GM12891 (cell line): ENCODE measurements at places on chromosomes 11 and 22.

DNA sequence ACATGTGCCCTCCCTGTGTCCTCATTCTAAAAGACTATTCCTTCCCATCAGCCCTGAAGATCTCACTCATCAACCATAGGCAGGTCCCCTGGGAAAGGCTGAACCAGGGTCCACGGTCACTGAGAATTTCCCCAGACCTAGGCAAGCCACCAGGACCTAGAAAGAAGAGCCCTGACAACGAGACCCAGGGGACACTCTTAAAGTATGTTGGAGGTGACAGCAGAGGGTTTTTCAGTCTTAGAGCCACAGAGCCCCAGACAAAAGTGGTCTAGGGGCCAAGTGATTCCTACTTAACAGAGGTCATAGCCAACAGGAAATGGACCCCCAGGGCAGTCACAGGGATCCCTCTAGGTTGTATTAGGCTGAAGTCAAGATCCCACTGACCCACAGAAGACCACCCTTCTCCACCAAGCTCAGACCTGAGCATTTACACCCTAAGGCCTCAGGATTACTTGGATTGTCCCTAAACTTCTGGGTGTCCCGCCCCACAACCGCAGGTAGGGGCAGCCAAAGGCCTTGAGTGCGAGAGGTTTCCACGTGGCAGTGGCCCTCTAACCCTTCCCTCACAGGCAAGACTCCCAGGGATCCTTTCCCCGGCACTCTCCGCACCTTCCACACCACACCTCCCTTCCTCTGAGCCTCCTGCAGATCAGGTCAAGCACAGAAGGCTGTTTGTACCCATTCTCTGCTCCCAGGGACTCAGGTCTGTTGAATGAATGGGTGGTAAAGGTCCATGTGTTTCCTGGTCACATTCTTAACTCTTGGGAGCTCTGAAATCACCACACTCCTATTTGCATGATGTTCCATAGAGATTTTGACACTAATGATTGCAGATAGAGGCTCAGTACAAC lies 12.3 kb downstream of the POU2AF1 start:
- DNase-seq = no peak

DNA sequence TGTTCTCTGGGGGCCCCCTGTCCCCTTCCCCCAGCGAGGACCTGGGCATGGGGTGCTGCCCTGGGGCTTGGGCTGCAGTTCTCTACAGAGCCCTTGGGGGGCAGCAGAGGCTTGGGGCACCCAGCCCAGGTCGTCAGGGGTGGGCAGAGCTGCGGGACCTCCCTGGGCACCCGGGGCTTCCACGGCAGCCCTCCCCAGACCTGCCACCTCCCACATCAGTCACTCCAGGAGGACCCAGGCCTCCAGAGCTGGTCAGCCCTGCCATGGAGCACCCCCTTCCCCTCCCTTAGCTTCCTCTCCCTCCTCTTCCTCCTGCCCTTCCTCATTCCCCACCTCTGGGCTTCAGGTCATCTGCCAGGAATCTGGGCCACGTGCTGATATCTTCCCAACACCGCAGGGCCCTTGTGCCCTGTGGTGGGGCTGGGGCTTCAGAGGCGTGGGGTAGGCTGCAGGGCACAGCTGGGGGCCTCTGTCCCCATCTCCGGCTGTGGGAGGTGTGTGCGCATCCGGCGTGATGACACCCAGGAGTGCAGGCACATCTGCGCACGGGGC lies 5.8 kb downstream of the TSPAN4 start:
- peak; percentile 94 for DNase-seq

GRCh38 chr11:65896034-65896999 lies 3.9 kb downstream of the FOSL1 start:
- no peak for DNase-seq

- DNase-seq = no peak
Measured at GRCh38 chr11:85930879-85931366, 75.7 kb downstream of the CCDC83 start.

DNA sequence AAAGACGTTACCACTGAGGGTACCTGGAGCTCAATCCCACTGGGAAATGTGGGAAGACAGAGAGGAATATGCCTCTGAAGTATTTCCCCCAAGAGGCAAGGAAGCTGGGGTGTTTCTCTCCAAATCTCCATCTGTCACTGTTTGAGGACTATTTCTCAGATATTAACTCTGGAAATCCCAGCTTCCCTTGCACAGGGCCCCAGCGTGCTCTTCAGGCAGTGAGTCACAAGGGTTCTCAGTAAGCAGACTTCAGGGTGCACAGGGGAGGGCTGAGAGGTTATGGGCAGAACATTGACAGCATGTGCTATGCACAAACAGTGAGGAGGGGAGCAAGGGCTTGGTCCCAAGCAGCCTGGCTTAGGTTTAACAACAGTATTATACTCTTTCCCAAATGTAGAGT lies 60.9 kb upstream of the EED start:
- DNase-seq = no peak

DNA sequence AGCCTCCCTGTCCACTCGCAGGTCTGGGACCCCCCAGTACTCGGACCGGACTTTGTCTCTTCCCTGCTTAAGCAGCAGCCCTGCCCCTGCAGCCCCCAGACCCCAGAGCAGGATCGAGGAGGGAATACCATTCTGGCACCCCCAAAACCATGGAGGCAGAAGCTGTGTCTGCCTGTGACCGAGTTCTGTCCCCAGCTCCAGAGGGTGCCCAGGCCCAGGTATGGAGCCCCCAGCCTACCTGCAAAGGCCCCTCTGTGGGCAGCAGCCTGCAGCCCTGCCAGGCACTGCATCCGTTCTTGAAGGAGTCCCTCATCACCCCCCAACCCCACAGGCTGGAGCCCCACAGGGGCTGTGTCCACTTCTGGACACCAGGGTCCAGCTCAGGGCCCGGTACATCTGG lies 163.8 kb downstream of the BRD1 start:
- DNase-seq = no peak

- DNase-seq = no peak
Measured at GRCh38 chr11:47532597-47533213, 20.2 kb downstream of the CELF1 start.

DNA sequence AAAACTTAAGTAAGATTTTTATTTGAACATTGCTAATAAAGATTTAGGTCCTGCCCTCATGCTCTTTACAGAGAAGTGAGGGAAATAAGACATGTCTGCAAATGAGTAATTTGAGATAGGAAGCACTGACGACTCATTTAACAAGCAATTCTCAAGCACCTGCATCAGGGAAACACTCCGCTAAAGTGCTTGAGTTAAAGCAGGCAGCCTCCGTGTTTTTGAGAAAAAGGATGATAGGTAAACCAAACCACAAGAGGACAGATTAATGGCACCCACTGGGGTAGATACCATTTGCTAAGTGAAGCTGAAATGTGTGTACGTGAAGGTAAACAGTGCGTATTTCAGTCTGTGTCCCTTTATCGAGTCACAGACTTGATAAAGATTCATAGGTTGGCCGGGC lies 184.6 kb upstream of the CARD18 start:
- DNase-seq = no peak

GRCh38 chr11:67695606-67696005 lies 21.2 kb upstream of the ALDH3B2 start:
- DNase-seq = no peak

GRCh38 chr11:123143921-123144320 lies 51.1 kb downstream of the CLMP start:
- no peak for DNase-seq

- DNase-seq = no peak
Measured at GRCh38 chr11:8333376-8333775, 69.7 kb upstream of the LMO1 start.

DNA sequence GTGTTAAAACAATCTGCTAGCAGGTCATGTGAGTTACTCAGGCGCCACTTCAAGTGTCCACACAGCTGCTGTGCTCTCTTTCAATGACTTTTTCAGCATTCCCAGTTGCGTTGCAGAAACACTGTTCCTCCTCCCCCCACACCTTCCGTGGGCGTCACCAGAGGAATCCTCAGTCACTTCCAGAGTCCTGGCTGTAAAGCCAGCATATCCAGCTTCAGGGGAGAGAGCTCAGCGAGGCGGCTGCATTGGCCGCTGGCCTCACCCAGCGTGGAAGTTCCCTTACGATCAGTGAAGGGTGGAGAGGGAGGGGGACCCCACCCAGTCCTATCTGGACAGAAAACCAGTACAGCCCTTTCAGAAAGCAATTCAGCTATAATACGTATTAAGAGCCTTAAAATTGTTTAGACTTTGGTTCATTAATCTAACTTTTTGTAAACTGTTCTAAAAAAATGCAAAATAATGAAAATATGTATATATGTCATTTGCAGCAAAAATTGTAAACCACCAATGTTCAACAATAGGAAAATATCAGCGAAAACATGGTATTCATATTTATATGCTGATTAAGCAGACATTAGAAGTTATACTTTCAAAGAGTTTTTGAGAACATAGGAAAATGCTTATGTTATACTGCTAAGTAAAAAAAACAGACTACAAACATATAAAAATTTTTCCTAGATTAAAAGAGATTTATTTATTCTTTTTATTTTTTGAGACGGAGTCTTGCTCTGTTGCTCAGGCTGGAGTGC lies 2.8 kb upstream of the ANO9 start:
- DNase-seq = no peak

- no peak for DNase-seq
Measured at GRCh38 chr11:124644426-124645280, 22.0 kb downstream of the TBRG1 start.

- no peak for DNase-seq
Measured at GRCh38 chr22:27881421-27881820, 37.6 kb downstream of the PITPNB start.

- no peak for DNase-seq
Measured at GRCh38 chr11:9092072-9092471, 673 bp upstream of the SCUBE2 start.

GRCh38 chr11:122765487-122766131 lies 72.7 kb upstream of the CRTAM start:
- no peak for DNase-seq

- peak; percentile 98 for DNase-seq
Measured at GRCh38 chr11:64878494-64879243, at the start of gene EHD1. TSS of gene EHD1 (minus strand) at chr11:64878621. CDS start at chr11:64878464, 157 bp downstream.

GRCh38 chr22:29166180-29166579 lies 39.5 kb upstream of the EMID1 start:
- DNase-seq = no peak

DNA sequence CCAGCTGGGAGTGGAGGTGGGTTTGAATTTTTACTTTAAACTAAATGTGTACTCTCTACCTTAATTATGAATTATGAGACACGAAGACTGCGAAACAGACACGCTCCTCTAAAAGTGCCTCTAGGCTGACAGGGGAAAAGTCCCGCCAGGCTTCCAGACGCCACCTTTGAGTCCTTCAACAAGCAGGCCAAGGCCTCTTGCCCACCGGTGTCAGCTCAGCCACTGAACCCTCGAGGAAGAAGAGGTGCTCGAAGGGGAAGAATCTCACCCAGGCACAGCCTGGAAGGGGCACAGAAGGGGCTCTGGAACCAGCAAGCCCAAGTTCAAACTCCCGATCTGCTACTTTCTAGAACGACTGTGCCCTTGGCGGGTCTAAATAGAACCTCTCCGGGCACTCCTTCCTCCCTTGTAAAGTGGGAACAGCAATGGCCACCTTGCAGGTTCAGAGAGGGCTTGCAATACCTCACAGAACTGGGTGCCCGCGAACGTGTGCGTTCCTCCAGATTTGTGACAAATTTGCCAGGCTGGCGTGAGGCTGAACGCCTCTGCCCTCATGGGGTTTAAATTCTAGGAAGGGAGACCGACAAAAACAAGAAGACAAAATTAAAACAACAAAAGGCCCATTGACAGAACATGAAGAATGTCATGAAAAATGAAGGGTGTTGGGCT lies 158.5 kb upstream of the GRK3 start:
- no peak for DNase-seq

DNA sequence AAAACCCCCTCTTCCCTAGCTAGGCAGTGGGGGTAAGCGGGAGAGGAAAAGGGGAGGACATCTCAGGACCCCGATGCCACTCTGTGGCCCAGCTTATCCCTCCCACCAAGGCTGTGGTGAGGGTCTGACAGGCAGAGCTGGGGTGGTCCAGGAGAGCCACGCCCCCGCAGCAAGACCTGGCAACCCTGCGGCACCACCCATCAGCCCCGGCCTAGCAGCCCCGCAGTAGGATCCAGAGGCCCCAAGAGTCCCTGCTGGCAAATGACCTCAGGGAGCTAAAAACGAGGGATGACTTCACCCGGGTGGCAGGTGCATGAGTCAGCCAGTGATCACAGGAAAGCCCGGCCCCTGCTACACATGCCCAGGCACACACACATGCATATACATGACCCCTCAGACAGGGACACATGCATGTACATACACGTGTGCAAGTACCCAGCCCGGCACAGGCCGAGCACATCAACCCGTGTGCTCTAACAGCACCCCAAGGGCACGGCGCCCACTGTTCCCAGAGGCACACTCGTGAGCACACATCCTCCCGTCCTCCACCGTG lies 32.3 kb downstream of the ARVCF start:
- no peak for DNase-seq

- no peak for DNase-seq
Measured at GRCh38 chr11:133669371-133670053, 137.2 kb upstream of the OPCML start.

DNA sequence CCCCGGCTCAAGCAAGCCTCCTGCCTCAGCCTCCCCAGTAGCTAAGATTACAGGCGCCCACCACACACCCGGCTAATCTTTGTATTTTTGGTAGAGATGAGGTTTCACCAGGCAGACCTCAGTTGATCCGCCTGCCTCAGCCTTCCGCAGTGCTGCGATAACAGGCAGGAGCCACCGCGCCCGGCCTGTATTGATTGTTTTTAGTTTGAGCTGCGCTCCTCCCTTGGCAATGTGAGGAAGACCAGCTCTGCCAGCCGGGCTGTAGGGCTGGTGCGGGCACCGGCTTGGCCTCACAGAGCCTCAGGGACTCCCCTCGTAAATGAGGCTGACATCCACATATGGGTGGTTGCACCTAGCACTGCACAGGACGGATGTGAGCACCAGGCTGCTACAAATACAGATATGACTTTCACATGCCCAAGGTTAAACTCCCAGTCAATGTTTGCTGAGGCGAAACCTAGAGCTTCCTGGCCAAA lies 7.5 kb upstream of the SLC2A11 start:
- no peak for DNase-seq

DNA sequence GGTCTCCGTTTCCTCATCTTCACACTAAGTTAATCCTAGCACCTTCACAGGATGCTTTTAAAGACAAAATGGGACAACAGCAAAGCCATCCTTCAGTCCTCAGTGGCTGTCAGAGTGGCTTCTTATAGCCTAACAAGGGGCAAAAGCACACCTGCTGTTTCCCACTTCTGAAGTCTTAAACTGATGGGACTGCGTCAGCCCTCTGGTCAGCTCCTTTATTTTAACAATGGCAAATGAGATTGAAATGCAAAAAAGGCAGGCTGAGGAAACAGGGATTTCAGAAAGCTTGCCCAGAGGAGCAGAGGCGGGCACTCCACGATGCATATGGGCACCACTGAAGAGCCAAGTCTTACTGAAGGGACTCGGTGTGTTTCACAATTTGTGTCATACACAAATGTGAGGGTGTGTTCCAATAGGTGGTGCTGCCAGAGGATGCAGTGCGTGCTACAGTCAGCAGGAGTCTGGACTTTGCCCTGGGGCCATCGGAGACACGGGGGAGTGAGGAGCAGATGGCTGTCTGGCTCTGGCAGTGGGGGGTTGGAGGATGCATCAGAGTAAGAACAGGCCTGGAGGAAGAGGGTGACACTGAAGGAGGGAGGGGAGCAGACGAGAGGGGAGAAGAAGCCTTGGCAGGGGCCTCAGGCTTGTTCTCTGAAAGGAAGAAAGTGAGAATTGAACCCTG lies 47.3 kb downstream of the TENM4 start:
- no peak for DNase-seq

GRCh38 chr11:69337211-69337721 lies 43.3 kb downstream of the MYEOV start:
- DNase-seq = peak; percentile 35
